Stimulated activated CD4-positive, alpha-beta T cell treated with anti-CD3 and anti-CD28 coated beads, Interleukin-4, amount 100 ng/mL, for 24 hours (primary cell): ENCODE measurements at places on chromosomes 16 and 17.

- no peak for DNase-seq
Measured at GRCh38 chr17:45676695-45677094, 107.4 kb upstream of the CRHR1 start.

DNA sequence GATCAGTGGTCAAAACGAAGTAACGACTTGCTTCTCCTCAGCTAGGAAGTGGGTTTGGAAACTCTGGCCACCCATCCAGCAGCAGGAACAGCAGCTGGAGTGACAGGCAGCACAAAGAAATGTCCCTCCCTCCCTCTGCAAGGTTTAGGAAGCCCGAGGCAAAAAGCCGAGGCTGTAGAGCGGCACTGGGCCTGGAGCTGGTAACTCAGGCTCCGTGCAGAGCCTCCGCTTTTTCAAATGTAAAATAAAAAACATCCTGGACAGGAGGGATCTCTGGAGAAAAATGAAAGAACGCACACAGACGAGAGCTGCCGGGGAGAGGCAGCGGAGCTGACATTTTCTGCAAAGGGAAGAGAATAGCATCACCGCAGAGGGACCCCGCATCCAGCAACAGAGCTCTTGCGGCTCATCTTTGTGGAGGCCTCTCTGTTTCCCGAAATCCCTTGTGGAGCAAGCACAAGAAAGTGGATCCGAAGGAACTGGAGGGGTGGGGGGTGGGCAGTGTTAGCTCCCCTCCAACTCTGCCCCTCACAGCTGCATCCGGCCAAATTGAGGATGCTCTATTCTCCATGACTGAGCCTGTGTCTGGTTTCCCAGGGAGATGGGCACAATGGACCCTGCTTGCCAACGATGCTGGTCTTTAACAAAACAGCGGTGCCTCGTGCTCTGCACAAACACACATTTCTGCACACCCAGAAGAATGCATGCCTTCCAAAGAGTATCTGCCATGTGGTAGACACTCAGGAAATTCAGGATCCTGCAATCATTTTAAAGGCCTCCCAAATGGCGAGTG is 335.5 kb upstream of the ZFHX3 start:
- no peak for DNase-seq

DNA sequence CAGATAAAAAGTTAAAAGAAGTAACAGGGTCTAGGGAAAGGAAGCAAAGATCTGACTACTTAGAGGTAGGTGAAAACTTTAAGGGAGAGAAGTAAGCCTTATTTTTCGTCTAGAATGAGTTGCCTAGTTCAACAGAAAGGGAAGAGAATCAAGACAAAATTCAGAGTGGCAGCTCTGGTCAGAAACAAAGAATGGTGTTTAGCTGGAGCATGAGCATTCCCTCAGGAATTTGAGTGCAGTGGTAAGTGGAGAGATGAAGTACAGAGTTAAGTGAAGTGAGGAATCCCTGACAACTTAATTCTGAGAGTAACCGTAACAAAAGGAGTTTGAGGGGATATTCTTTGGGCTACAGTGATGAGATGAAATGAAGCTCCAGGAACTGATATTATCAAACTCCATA is 11.5 kb downstream of the SMG6 start:
- DNase-seq, result no peak

GRCh38 chr16:59698346-59699020 is 964.4 kb upstream of the GOT2 start:
- DNase-seq, result no peak

- no peak for DNase-seq
Measured at GRCh38 chr16:29909391-29909790, 9.1 kb downstream of the ASPHD1 start.
